Stimulated activated CD4-positive, alpha-beta T cell treated with anti-CD3 and anti-CD28 coated beads, Interleukin-1b, Interleukin-23, amount 100 ng/mL, for 4 hours (primary cell): ENCODE measurements at places on chromosomes 1 and 21.

DNA sequence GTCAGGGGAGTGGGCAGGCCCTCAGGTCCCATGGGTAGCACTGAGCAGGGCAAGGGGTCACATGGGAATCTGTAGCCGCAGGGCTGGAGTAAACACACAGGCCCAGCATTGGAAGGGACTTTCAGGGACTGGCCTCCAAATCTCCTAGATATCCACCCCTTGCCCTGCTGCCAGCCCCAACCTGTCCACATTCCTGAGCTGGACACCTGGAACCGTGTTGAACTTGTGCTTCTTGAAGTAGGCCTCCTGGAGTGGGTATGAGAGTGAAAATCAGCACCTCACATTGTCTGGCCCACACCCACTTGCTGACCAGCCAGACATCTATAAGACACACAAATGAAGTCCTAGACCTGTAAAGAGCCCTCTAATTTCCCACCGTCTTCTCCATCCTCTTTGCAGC is 7.7 kb downstream of the POMGNT1 start:
- no peak for DNase-seq

DNA sequence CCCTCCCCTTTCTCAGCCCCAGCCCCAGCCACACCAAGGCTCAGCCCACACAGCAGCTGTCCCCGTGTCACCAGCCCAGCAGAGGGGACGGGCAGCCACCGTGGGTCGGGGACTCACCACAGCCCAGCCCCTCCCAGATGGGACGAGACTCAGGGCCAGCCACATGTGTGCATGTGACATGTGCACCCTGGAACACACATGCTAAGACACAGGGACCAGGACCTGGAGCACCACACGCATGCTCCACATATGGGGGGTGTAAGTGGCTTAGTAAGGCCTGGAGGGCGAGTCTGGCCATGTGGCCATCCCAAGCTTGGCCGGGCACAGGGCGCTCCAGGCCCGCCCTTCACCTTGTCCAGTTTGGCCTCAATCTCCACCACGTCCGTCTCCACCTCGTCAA is 4.0 kb downstream of the ACAP3 start:
- no peak for DNase-seq

DNA sequence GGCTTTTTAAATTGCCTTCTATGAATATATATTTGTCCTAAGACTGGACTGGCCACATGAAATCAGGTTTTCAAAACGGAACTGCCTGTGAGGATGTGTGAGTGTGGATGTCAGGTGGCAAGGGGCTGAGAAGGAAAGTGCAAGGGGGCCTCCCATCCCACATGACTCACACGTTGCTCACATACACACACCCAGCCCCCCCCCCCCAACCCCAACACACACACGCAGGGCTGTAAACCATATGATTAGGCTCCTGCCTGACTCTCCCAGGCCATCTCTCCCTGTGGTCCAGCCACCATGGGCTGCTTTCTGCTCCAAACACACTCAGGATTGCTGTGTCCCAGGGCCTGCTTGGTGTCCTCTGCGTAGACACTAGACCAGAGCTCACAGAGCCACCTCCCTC is 22.4 kb downstream of the DEGS1 start:
- DNase-seq, result no peak

DNA sequence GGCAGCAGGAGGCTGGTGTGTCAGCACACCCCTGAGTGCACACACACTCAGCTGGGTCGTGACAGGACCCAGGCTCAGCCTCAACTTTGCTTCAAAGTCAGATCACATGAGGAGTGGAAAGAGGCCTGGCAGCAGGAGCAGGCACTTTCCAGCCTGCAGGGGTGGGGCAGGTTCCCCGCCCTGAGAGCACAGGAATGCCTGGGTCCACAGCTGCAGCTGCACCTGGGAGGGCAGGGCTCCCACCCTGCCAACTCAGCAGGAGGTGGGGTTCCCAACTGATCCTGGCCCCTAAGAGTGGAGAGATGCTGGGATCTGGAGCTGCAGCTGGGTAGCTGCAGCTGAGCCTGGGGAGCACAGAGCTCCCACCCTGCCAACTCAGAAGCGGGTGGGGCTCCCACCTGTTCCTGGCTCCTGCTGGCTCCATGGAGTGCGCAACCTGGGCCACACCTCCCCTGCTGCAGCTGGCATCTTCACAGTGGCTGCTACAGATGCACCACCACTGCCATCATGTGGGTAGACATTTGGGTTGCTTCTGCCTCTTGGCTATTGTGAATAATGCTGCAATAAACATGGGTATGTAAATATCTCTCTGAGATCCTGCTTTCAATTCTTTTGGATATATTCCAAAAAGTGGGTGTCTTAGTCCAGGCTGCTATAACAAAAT is 415.4 kb downstream of the TTLL7 start:
- no peak for DNase-seq

DNA sequence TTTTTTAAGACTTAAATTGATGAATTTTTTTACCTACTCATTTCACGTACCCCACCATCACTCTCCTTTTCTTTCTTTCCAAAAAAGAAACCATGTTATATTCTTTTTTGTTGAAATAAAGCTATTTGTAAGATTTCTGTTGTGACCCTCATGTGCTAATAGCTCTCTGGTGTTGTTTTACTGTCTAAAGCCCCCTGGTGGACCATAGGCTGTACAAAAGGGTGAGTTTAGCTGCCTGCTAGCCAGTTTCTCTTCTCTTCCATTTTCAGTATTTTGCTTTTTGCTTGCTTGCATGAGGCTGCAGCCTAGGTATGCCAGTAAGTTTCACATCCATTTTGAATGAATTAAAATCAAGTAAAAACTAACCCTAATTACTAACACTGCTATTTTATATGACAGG is 15.6 kb upstream of the VAMP3 start:
- no peak for DNase-seq

DNA sequence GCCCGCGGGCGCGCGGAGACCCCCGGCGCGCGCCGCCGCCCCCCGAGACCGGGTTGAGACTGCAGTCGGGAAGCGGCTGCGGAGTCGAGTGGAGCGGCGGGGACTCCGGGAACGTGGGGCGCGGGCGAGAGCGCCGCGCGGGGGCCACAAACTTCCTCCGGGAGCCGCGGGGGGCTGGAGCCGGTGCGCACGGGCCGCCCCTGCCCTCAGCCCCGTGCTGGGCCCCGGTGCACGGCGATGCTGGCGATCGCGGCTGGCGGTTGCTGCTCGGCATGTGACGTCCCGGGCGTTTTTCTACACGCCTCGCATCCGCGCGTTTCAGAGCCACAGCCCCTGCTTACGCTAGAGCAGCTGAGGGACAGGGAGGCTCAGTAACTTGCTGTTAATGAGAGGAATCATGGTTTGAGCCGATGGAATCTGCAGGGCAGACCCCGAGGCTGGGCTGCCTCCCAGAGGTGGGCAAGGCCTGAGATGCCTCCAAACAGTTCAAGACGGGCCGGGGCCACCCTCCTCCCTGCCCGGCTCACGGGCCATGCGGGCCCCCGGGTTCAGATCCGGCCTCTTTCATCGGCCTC is 520 bp downstream of the TMEM201 start:
- DNase-seq, result peak; percentile 24

DNA sequence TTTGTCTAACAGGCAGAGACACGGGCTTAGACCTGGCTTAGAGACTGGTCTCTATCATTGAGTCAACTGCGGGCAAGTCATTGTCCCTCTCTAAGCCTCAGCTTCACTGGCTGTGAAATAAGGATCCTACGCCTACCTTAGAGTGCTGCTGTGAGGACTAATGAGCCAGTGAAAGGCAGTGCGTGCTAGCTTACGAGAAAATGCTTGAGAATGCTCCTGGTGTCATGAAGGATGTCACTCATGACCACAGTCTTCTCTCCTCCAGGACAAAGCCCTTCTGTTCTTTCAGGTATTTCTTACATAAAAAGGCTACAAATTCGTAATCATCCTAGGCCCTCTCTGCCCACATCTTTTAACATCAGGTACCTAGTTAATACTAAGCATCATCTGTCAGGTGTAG is 16.5 kb upstream of the A3GALT2 start:
- DNase-seq, result no peak

- DNase-seq, result no peak
These were observed 8.8 kb upstream of the SAMSN1 start for GRCh38 chr21:14554948-14555347.

DNA sequence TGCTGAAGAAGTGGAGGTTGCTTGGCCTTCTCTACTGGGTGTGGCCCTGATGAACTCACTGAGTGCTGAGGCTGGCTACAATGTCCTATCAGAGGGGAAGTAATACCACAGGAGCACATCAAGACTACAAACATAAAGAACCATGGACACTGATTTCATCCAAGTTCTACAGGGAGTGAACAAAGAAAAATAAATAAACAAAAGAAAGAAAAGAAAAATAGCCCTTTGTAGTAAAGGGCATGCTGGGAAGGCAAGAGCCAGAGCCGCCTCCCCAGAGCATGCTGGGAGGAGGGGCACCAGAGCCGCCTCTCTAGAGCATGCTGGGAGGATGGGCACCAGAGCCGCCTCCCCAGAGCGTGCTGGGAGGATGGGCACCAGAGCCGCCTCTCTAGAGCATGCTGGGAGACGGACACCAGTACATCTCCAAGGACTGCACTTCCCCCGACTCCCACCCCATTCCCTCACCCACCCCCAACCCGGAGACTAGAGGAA is 65.9 kb downstream of the LAMC2 start:
- no peak for DNase-seq

DNA sequence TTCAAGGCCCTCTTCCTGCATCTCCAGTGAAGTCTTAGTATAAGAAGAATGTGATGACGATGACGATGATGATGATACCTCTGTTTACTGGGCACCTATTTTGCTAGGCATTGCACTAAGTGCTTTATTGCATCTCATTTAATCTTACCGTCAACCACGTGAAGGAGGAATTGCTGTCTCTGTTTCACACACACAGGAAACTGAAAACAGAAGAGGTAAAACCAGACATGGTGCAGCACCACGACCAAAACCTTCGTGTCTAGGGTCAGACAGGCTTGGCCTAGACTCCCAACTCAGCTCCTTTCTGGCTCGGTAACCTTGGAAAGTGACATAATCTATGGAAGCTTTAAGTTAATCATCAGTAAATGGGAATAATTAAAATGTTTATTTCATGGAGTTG is 20.7 kb upstream of the KCNA2 start:
- DNase-seq, result no peak

DNA sequence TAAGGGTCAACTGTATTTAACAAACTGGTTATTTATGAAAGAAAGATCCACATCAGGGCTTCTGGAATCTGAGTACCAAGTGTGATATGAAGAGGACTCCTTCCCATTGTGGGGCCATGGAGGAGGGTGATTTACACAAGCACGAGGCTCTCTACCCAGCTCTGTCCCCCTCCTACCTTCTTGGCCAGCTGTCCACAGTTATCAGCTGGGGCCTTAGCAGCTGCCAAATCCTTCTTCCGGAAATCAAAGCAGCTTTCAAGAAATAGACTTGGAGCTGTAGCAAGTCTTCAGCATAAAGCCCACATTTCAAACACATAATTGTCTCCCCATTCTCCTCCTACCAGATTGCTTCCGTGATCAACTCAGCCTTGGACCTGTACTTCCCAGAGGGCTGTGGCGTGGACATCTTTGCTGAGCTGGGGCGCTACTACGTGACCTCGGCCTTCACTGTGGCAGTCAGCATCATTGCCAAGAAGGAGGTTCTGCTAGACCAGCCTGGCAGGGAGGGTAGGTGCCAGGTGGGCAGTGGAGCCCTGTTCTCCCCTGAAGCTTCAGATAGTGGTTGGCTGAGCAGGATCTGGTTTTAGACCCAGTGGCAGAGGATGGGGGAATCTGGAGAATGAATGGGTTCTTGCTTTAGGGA is 15.5 kb downstream of the AZIN2 start:
- no peak for DNase-seq

- DNase-seq, result no peak
These were observed 87.9 kb upstream of the SMYD2 start for GRCh38 chr1:214192825-214193643.
